ENCODE measurements at places on chromosomes 1 and 21. TPM values are rescaled to one million over a fixed set of nuclear protein-coding genes. Genes with fewer than 3 reads are reported as not detected.
A peak's percentile ranks its signal among the peaks of the same experiment; 100 is the strongest.

DNA sequence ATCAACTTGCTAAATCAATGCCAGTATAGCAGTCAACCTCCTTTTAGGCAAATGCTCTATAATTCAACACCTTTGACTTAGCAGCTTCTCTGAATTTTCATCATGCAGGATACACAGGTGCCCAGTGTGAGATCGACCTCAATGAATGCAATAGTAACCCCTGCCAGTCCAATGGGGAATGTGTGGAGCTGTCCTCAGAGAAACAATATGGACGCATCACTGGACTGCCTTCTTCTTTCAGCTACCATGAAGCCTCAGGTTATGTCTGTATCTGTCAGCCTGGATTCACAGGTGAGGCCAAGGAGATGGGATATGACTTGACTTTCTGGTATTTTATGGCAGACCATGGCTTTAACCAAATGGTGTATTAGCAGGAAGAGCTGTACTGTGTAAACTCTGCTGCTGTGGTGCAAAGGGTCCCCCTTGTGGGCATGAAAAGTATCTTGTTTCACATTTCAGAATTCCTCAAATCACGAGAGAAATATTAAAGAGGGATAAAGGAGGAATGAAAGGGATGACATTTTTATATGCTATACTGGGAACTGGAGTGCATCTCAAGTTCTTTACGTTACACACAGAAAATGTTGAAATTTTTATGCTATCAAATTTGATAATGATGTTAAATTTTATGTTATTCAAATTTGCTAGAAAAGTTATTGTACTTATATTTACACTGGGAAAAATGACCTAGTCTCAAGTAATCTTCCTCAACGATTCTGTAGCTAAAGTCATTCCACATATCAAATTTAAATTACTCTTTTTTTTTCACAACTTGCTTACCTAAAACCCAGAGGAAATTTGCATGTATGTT is 88.9 kb downstream of the CRB1 start:
- DNase-seq: no peak

GRCh38 chr1:233354983-233355382 is 27.5 kb downstream of the MAP3K21 start:
- DNase-seq: no peak

DNA sequence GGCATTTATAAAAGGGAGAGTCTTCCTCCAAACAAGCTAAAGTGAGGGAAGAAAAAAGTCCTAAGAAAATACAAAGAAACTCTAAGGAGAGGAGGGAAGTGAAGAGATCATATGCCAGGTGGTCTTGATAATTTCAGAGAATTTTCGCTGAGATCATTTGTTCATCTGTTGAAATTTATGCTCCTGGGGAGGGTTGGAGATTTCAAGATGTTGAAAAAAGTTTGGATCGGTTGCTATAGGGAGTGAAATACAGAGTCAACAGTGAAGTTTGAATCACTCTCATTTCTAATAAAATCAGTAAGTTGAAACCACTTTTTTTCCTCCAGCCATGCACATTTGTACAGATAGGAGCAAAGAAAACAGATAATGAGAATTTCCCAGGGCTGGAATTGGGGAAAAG is 299.1 kb upstream of the ADAMTS5 start:
- DNase-seq: no peak

DNA sequence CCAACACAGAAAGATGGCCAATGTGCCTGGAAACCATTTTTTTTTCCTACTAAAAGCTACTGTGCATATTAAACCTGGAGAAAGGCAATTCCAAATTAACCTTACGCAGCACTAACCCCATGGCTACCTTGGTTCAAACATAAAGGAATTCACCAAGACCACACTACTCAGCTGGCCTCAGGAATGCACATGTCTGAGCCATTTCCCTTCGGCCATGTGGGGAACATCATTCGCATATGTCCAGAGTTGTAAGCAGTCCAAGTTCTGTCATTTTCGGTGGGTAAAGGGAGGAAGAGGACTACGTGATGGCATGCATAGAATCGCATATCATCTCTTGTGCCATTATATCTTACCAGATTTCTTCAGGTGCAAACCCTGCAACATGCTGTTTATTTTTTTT is 175.4 kb downstream of the NTMT2 start:
- DNase-seq: no peak

- peak; percentile 87 for DNase-seq
Measured at GRCh38 chr1:36924282-36924811, 110.0 kb downstream of the GRIK3 start.

GRCh38 chr21:27741736-27742135 is 774.8 kb upstream of the ADAMTS5 start:
- no peak for DNase-seq

DNA sequence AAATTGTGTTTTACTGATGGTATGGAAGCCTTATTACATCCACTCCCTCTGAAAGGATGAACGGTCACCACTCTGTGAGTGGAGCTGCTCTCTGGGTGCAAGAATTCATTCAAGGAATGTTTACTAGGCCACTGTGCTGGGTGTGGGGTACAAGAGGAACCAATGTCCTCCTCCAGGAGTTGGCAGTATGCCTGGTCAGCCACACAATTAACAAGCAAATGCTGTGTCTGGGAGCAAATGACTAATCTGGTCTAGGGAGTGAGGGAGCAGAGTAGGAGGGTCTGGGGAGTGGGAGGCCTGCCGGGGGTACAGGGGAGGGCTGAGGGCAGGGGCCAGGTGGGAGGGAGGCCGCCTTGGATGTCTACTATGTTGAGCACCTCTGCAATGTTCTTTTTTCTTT is 27.2 kb upstream of the TDRD10 start:
- no peak for DNase-seq

DNA sequence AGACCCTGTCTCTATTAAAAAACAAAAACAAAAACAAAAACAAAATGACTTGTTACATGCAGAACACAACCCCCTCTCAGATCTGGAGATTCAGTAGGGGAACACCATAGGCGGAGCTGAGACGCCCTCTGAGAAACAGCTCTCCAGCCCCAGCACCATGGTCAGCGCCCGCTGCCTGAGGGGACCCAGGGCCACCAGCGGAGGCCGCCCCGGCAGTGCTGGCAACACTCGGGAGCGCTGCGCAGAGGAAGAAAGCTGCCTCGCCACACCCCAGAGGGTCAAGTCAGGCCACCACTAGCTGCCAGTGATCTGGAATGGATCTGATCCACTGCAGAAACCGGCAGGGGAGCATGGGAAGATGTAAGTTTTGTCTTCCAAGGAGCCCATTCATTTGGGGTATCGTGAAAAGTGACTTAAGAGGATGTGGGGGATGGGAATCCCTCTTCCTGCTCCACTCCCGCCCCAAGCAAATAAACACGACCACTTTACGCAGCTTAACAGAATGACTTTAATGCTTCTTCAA is 3.1 kb downstream of the ACTA1 start:
- DNase-seq: peak; percentile 79

- no peak for DNase-seq
Measured at GRCh38 chr21:24127651-24128050, 1479.6 kb downstream of the MRPL39 start.

GRCh38 chr21:42666925-42667324 is 13.5 kb downstream of the PDE9A start:
- no peak for DNase-seq

GRCh38 chr1:118960567-118961136 is 27.5 kb downstream of the TBX15 start:
- DNase-seq: no peak

- DNase-seq: no peak
Measured at GRCh38 chr1:42679364-42679983, 2.7 kb upstream of the YBX1 start.

DNA sequence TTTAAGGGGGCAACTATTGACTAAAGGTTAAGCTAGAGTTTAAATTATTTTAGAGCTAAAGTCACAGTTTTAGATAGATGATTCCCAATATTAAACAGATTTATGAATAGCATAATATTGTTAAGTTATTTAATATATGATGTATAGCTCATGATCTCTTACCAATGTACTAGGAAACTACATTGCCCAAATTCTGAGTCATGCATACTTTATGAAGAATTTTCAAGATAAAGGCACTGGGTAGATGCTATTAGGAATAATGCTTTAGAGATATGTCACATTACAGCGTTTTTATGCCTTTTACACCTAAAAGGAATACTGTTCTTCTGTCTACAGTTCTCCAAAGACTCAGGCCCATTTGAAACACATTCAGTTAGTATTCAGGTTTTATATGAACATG is 215.1 kb downstream of the NCAM2 start:
- no peak for DNase-seq

DNA sequence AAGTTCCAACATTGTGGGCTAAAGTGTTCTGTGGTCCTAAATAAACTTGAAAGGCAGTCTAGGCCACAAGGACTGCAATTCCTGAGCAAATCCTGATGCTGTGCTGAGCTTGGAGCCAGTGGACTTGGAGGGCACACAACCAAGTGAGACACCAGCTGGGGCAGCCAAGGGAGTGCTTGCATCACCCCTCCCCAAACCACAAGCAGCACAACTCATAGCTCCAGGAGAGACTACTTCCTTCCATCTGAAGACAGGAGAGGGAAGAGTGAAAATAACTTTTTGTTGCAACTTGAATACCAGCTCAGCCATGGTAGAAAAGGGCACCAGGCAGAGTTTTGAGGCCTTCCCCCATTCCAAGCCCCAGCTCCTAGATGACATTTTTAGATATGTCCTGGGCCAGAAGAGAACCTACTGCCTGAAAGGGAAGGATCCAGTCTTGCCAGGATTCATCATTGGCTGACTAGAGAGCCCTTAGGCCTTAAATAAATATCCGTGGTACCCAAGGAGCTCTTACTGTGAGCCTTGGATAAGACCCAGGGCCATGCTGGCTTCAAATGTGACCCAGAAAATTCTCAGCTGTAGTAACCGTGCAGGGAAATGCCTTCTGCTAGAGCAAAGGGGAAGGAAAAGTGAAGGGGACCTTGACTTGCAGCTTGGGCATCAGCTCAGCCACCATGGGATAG is 35.4 kb upstream of the LRRC8B start:
- no peak for DNase-seq

DNA sequence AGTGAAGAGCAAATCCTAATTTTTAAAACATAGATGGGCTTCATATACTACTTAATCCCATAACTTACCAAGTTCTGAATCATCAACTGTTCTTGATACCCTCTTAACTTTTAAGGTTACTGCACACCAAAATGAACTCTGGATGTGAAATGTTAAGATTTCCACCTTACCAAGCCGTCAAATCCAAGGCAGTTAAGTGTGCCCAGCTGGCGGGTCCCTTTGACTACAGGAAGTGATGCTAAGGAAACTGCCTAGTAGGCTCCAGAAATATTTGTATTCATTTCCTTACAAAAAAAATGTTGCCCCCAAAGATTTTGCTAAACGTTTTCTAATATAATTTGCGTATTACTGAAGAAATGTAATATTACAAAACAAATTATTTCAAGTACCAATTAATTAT is 10.7 kb downstream of the NRIP1 start:
- DNase-seq: no peak

GRCh38 chr1:228500143-228500734 is 13.1 kb downstream of the RNF187 start:
- DNase-seq: no peak

GRCh38 chr1:89643577-89643976 is 10.7 kb downstream of the LRRC8C start:
- no peak for DNase-seq

- no peak for DNase-seq
Measured at GRCh38 chr1:232385221-232385620, 244.7 kb downstream of the SIPA1L2 start.

DNA sequence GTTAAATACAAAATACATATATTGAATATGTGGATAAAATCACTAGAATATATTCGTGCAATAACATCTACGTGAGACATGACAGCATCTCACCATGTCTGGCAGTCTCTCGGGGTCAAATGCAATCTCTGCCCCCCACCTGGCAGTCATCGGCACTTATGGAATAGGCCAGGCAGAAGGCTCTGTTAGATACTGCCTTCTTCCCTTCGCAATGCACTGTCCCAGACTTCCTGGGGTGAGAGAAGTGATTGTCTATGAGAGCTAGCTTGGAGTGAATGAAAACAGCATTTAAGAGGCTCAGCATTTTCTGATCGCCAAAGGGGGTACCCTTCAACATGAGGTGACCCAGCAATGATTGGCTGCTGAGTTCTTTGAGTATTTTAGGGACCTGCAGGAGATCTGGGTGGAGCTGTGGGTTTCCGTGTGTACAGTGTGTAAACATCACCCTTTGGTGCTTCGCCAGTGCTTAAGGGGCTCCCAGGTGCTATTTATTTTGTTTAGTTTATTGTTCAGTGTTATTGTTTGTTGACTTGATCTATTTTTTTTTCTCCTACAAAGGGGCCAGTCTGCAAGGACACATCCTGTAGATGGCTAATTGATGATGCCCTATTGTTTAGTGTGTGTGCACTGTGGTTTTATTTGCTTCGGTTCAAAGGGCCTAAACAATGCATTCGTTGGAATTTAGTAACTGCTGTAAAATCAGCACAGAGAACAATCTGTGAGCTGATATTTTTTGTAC is 10.2 kb downstream of the ERG start:
- DNase-seq: no peak

The OR6K3 gene
- not detected for total RNA-seq

The WASF2 gene
- total RNA-seq: 99.3 TPM

Data from mesothelial cell of epicardium (in vitro differentiated cells).